ENCODE measurements at places on chromosomes 5 and 9.

DNA sequence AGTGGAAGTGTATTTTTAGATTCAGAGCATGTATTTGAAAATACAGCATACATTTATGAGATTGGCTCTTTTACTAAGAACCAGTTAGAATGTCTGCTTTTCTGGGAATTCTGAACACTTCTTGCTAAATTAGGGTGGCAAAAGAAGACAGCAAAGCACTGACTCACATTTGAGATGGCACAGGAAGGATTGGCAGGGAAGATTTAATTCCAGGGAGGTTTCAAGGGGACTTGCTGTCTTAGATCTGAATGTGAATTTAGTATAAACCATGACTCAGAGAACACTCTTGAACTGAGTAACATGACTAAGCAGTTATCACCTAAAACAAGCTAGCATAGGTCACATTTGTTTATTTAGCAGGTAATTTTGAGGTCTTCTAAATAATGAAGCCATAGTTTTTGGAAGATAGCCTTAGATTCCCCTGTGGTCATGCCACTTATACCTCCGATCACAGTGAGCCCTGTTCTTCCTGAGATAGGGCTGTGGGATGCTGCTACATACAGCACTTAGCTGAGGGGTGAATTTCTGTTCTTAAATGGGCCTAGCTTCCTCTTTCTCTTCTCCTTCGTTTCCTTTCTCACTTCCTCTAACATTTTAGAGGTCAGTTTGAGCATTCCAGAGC, 173.8 kb downstream of the PCSK1 start:
- no peak for DNase-seq

DNA sequence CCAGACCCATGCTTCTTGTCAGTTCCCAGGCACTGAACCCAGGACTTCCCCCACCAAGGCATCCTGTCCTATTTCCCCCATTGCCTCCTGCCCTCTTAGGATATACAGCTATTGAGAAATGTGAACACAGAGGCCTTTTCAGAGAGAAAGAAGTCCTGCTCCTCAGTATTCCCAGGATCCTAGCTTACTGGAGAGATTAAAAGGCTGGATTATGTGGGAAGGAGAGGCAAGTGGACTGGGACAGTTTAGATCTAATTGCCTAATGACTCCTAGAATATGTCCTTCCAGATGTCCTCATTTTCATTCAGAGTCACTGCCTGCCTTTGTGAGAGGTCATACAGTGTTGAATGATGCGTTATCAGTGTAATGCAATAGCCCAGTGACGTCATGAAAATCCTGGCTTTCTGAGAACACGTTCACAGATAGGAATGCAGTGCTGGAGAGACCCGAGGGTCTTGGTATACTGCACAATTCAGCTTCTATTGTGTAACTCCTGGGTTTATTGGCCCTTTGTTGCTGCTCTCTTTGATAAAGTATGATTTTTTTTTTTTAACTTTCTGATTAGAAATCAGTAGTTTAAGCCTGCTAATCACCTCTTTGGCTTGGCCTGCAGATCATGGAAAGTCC, 26.2 kb downstream of the WWC1 start:
- DNase-seq, result no peak

- DNase-seq, result no peak
Observed at GRCh38 chr9:4704129-4704528, 24.8 kb downstream of the CDC37L1 start.

- DNase-seq, result peak; percentile 34
Observed at GRCh38 chr9:36572515-36573418, at the start of gene MELK. Gene MELK, plus strand, starts transcription at chr9:36572895. Its CDS starts 8,787 bp downstream, at chr9:36581682.

GRCh38 chr9:79371948-79372555, 199.7 kb upstream of the TLE4 start:
- no peak for DNase-seq

DNA sequence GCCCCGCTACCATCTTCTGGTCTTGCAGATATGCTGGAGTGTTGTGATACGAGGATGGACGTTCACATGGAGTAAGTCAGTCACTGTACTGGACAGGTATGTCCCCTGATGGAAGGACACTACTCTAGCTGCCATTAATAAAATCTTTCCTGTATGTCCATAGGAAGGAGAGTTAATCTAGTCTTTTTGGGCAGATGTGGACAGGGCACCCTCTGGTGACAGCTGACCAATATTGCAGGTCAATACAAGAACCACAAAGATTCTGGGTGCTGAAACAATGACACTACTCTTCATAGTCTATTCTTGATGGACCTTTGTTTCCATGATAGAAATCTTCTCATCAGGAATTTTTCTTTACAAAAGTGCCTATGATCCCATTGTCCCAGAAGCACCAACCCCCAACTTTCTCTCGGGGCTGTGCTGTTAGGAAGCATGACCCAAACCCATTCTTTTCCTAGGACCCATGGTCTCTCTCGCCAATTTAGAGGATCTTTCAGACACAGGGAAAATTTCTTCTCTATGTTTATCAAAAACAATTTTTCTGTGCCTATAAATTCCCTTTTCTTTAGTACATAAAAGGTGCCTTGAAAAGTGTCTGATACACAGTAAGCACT, 376.9 kb downstream of the DTWD2 start:
- DNase-seq, result no peak

DNA sequence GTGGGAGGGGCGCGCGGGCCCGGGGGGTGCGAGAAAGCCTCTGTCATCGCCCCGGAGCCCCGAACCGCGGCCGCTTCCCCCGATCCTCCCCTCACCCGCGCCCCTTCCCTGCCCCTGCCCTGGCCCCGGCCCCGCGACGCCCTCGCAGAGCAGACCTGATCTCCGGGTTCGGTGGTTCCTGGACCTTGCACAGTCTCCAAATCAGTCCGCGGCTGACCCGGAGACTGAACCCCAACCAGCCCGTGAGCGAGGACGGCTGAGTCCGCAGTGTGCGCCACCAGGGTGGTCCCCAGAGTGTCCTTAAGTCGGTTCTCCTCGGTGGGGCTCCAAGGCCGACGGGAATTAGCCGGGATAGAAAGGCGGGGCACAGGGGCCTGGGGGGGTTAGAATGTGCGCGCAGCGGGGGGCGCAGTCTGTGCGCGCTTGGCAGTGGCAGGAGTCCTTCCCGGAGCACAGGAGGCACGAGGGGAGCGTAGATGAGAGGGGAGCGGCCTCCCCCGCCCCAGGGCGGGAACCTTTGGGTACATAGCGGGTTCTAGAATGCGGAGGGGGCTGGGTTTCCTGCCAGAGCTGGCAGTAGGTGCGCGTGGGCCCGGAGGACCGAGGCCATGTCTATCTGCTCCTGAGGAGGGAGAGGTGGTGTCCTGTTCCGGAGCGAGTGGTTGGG, 779 bp downstream of the PKN3 start:
- DNase-seq, result no peak

- DNase-seq, result no peak
Observed at GRCh38 chr9:134709512-134710270, 68.1 kb downstream of the COL5A1 start.

DNA sequence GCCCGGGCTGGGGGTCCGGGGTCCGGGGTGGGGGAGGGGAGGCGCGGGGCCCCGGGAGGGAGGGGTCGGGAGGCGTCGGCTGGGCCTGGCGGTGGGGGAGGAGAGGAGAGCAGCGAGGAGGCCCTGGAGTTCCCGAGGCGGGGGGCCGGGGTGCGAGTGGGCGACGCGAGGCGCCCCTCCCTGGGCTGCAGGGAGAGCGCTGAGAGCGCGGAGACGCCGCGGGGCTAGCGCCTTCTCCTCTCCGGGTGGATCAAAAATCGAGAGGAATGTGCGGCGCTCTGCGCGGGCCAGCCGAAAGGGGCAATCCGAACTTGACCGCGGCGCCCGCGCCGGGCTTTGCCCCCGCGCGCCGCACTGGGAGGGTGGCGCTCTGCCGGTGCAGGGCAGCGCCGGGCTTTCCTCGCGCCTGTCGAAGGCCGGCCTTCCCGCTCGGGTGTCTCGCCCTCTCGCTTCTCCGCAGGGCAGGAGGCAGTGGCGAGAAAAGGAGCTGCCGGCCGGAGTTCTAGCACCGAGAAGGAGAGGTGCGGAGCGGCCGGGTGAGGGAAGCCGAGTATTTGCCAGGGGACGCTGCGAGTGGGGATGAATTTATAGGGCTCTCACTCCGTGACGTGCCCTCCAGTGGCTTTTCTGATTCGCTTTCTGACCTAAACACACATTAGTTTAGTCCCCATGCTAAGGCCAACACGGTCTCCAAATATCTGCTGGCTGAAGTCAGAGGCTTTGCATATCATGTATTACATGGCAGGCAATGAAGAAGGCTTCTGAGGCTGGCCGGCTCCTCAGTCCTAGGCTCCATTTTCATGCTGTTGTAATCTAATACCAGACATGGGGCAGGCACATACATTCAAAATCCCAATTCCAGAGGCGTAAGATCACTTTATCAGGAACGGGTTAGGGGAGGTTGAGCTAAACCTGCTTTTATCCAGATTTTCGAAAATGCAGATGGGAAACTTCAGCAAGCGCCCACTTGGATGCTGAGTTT, 503 bp upstream of the GDNF start:
- no peak for DNase-seq

Data from activated CD8-positive, alpha-beta memory T cell treated with anti-CD3 and anti-CD28 coated beads for 1 hour (primary cell).